ENCODE measurements at places on chromosomes 12 and 14. TPM values are rescaled to one million over a fixed set of nuclear protein-coding genes. Genes with fewer than 3 reads are reported as not detected.
A peak's percentile ranks its signal among the peaks of the same experiment; 100 is the strongest.

- H3K27ac ChIP-seq: no peak overlapping the region
- H3K4me1 ChIP-seq: no peaks in the 10 kb centered on the region
- no peak for DNase-seq
These were observed 325.3 kb downstream of the GALC start for GRCh38 chr14:87667659-87668058.

DNA sequence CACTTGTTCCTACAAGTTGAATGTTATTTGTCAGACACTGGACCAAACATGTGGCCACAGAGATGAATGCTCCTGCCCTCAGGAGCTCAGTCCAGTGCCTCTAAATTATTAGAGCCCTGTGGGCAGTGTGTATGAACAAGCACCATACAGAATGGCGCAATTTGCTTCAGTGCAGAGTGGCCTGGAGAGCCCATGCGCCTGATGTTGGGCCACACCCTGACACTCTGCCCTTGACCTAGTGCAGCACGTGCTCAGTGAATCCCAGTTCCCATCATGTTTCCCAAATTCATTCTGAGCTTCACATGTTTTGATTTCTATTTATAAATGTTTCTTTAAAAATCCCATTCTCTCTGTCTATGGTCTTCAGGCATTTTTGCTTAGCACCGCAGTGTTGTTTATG lies 116.8 kb downstream of the PRMT8 start:
- H3K27me3 ChIP-seq: no peaks in the 10 kb centered on the region
- H3K27ac ChIP-seq: no peak overlapping the region
- H3K4me3 ChIP-seq: no peak overlapping the region
- H3K36me3 ChIP-seq: peaks cover 7% of the 10 kb centered on the region
- no peaks in the 10 kb centered on the region for H3K4me1 ChIP-seq
- no peak for DNase-seq

DNA sequence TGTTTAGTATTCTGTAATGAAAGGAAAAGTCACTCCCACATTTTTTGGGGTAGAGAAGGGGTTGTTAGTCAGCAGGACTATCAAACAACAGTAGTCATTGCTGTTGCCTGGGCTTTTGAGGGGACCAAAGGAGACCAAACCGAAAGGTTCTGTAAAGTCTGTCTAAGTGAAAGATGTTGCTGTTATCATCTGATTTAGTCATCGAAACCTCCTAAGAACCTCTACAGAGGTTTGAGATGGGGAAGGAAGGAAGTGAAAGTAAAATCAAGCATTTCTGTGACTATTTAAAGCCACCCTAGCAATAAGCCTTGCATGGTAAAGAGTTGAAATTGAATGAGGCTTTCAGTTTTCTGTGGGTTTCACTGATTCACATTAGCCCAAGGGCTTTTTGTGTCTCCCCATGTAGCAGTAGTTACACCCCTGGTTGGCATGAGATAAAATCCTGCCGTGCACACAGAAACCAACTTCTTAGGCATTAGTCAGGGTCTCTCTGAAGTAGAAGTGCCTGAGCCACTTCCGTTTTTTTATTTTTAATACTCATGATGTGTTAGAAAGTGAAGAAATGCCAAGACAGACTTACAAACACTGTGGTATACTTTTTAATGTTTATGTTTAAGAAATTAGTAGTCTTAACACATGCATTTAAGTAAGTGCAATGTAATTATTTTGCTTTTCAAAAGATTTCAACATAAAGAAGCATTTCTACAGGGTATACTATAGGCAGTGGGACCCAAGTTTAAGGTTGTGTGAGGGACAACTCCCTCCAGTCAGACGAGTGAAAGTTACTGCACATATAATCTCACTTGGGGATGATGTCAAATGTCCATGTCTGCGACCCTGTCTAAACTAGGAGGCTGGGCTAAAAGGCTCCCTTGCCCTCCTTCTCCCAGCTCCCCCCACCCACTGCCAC lies 50.4 kb downstream of the DYRK2 start:
- peaks cover 20% of the 10 kb centered on the region for H3K27me3 ChIP-seq
- peak overlapping the region; percentile 12 for H3K27ac ChIP-seq
- H3K4me1 ChIP-seq: peaks cover 57% of the 10 kb centered on the region
- H3K4me3 ChIP-seq: peak overlapping the region; percentile 64
- DNase-seq: peak; percentile 74

GRCh38 chr12:76568130-76568529 lies 8.6 kb upstream of the OSBPL8 start:
- H3K27me3 ChIP-seq: no peaks in the 10 kb centered on the region
- no peak for DNase-seq
- peaks cover 6% of the 10 kb centered on the region for H3K4me1 ChIP-seq
- H3K36me3 ChIP-seq: no peaks in the 10 kb centered on the region

DNA sequence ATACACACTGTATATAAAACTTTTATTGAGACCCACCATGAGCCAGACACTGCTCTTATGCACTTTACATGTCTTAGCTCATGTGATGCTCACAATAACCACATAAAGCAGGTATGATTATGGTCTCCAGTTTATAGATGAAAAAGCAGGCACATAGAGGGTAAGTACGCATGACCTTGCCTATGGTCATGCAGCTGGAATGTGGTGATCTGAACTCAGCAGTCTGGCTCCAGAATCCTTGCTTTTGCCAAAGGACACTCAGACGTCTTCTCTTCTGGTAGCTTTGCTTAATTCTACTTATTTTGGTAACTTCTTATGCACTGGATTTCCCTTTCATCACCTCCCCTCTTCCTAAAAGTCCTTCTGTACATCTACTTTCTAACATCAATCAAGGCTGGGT lies 103.3 kb upstream of the CRY1 start:
- H3K27me3 ChIP-seq: peaks cover 5% of the 10 kb centered on the region
- H3K36me3 ChIP-seq: peaks cover 1% of the 10 kb centered on the region
- DNase-seq: no peak
- H3K4me1 ChIP-seq: no peaks in the 10 kb centered on the region
- H3K4me3 ChIP-seq: no peak overlapping the region

DNA sequence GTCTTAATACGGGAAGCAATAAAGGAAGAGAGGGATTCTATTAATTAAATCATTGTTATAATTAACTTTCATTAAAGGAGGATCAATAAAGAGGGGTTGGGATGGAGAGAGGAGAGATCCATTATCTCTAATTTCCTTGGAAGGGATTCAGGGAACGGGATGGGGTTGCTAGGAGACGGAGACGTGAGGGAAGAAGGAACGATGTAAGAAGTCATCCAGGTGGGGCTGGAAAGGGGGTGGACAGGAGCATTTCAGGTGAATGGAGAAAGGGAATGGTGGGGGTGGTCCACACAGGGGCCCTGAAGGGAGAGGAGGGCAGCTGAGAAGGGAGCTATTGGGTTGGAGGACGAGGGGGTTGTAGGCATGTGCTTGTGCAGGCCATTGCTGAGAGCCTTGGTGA lies 17.2 kb downstream of the CALCOCO1 start:
- DNase-seq: no peak
- no peaks in the 10 kb centered on the region for H3K4me1 ChIP-seq
- no peaks in the 10 kb centered on the region for H3K36me3 ChIP-seq
- no peak overlapping the region for H3K4me3 ChIP-seq
- H3K27ac ChIP-seq: no peak overlapping the region
- H3K27me3 ChIP-seq: peaks cover 19% of the 10 kb centered on the region

DNA sequence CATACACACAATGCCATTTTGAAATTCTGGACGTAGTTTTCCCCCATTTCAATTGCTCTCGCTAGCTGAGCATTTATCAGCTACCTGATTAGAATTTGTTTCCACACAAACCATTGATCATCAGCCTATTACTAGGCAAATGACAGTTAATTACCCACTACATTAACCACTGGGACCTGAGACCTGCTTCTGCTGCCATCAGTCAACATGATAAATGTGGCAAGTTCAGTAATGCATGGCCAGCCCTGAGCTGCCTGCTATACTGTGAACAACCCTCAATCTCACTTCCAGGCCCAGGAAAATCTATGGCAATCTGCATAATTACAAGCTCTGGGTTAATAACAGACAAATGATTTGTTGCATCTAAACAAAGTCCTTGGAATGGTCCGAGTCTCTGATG lies 43.5 kb downstream of the LMO3 start:
- no peak overlapping the region for H3K27ac ChIP-seq
- no peaks in the 10 kb centered on the region for H3K27me3 ChIP-seq
- no peak for DNase-seq

GRCh38 chr14:86954623-86955022 lies 1038.4 kb downstream of the GALC start:
- no peak overlapping the region for H3K27ac ChIP-seq
- H3K27me3 ChIP-seq: no peaks in the 10 kb centered on the region
- H3K4me3 ChIP-seq: no peak overlapping the region
- no peak for DNase-seq
- no peaks in the 10 kb centered on the region for H3K36me3 ChIP-seq

DNA sequence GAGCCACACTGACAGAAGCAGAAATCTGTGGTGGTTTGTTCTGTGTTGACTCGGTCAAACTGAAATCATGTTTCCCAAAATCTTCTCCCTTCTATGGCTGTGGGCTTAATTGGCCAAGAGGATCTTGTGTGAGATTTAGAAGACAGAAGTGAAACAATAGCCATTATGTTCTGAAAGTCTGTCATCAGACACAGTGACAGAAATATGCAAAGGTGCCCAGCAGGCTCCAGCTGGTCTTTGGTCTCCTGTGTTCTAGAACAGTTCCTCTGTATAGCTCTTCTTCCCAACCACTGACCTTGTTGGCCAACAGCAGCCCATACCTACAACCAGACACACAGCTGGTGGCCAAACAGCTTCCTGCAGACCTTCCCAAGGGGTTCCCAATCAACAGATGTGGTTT lies 25.0 kb upstream of the COCH start:
- no peak overlapping the region for H3K27ac ChIP-seq
- H3K4me3 ChIP-seq: no peak overlapping the region
- no peak for DNase-seq
- peaks cover 59% of the 10 kb centered on the region for H3K27me3 ChIP-seq

DNA sequence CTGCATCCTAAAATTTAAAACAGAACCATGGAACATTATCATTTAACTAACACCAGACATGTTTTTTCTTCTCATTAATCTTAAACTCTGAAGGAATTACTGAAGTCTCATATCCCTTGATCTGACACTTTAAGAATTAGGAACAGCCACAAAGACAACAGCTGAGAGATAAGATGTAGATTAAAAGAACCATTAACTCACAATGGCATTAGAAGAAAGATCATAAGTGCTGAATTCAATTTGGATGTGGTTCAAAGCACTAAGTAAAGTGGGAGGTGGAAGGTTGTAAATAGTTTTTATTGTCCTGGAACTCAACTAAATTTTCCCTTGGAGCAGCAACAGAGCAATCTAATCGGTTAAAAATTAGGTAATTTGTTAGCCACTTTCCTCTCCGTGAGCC lies 199.0 kb upstream of the ATP2B1 start:
- no peaks in the 10 kb centered on the region for H3K27me3 ChIP-seq
- H3K4me3 ChIP-seq: no peak overlapping the region
- H3K27ac ChIP-seq: no peak overlapping the region
- H3K4me1 ChIP-seq: no peaks in the 10 kb centered on the region
- peaks cover 3% of the 10 kb centered on the region for H3K36me3 ChIP-seq

GRCh38 chr12:67873355-67873754 lies 115.9 kb upstream of the IFNG-AS1 start:
- H3K27me3 ChIP-seq: no peaks in the 10 kb centered on the region
- no peak overlapping the region for H3K4me3 ChIP-seq
- no peak overlapping the region for H3K27ac ChIP-seq

DNA sequence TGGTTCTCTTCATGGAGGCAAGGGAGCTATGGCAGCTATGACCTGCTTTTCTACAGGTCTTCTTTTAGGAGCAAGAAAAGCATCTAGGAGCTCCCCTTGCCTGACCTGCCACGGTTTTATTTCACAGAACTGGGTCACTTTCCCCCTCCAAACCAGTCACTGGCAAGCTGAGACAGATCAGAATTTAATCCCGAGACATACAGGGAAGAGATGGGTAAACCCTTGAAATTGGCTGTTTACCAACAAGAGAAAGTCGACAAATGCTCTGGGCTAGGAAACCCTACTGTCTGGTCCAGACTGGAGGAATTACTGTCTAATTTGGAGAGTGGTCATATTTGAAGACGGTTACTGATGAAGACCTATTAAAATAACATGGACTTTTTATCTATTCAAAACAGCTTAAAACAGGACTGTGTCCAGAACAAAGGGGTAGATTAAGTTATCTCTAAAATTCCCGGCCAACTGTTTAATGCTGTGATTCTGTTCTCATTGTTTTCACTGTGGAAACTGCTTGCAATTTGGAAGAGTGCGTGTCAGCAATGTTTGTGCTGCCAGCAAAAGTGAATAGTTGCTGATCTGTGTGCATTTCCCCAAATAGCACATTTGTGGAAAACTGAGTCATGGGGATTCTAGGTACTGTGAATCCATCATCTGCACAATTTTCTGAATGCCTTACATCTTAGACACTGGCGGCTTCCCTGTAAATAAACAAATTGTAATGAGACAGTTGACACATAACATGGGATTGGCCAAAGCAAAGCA lies 73.4 kb upstream of the EEA1 start:
- no peak for DNase-seq
- H3K27ac ChIP-seq: no peak overlapping the region
- H3K36me3 ChIP-seq: peaks cover 2% of the 10 kb centered on the region
- H3K4me1 ChIP-seq: peaks cover 3% of the 10 kb centered on the region

SLC10A1 gene
- not detected for total RNA-seq

PNN gene
- total RNA-seq: 102 TPM

AJUBA gene
- total RNA-seq: 2.2 TPM

TOMM20L gene
- not detected for total RNA-seq
